ENCODE measurements at places on chromosomes 2 and 18. TPM values are rescaled to one million over a fixed set of nuclear protein-coding genes. Genes with fewer than 3 reads are reported as not detected.

DNA sequence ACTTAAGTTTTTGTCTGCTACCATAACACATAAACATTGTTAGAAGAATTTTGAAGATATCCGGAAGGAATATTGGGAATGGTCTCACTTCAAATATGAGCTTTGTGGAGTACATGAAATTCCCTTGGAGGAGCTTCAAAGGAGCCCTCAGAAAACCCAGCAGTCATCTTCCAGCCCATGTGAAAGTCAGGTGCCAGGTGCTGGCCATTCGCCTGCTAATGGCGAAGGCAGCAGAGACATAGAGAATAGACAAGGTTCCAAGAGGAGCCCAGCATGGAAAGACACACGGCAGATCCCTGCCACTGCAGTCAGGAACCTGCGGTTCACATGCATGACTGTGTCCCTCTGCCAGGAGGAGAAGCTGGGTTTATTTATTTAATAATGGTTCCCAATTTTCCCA, 40.0 kb upstream of the EPG5 start:
- DNase-seq: no peak

- DNase-seq: no peak
Observed at GRCh38 chr2:234723400-234723799, 226.5 kb upstream of the ARL4C start.

- DNase-seq: no peak
Observed at GRCh38 chr2:40540026-40540425, 88.1 kb upstream of the SLC8A1 start.

DNA sequence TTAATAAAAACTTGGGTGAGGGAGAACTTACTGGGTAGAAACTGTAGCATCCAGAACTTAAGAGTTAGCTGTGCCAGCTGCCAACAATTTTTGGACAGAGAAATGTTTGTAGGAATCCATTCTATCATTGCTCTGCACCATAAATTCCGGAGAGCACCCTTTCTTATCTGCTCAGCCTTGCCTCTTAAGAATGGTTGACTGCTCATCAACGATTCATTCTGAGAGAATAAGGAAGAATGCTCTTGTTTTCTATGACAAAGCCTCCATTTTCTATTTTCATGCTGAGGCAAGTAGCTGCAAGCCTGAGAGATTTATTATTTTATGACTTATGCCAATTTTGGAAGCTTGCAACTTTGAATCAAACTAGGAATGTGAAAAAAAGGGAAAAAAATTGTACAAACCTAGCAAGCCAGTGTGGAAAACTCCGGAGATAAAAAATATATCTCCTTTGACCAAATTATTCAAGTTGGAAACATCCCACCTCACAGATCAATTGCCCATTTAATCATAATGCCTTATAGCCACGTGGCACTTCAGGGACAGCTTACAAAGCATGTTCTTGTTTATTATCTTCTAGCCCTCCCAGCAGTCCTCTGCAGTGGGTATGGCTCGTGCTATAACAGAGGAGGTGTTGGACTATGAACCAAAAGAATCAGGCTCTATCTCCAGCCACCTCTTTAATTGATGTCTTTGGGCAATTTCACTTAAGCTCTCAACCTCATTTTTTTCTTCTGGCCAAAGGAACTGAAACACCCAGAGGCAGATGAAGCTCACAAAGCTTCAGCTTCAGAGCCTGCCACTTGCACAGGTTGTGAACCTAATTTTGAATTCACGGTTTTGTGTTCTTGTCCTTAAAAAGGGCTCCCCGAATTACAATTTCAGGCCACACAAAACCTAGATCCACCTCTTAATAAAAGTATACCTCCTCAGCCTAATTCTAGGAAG, 40.9 kb upstream of the ATL2 start:
- no peak for DNase-seq

- no peak for DNase-seq
Observed at GRCh38 chr2:69138247-69138772, 125.3 kb downstream of the ANTXR1 start.

DNA sequence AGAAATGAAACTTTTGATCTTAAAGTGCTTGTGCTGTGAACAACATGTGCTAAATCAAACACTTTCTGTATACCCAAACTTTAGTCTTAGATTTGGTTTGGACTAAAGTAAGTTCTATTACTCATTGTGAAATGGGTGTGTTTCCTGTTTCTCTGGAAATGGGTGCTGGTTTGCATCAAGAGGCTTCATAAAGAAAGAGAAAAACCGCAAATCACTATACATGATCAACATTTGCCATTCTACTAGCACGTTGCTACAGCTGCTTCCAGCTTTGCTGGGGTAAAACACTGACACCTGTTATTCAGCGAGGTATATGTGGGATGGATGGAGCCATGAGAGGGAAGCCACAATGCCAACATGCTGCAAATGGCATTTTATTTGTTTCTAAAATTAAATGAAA, 547.0 kb upstream of the ACVR2A start:
- no peak for DNase-seq

WDR54 gene
- polyA plus RNA-seq: 38.8 TPM

PPP1R1C gene
- polyA plus RNA-seq: 3.5 TPM

Measured in left kidney (tissue), 8 donors.